Suppressor macrophage (primary cell): ENCODE measurements at places on chromosomes 7 and 10.
A peak's percentile ranks its signal among the peaks of the same experiment; 100 is the strongest.

DNA sequence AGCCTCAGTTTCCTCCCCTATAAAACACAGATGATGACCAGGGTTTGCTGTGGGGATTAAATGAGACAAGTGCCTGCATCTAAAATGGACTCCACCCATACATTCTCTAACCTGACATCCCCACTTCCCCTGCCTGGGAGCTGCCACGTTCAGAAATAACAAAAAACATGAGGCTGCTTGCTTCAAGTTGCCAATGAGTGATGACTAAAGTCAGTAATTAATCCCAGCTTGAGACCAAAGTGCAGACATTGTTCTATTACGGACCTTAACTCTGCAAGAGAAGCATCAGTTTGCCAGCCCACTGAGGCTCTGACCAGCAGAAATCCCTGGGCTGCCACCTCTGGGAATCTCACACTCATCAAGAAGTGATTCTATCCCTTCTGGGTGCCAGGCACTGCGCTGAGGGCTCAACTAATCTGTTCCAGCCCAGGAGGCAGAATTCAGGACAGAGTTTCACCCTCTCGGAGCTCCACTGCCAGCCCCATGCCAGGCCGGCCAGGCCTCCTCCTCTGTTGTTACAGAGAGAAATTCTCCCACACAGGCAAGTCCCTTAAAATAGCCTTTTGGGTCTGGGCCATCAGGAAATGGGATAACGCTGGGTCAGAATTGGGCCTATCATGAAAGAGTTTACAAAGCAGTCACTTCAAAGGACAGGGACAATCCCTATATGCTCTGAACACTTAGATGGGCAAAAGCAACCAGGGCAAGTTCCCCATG lies 11.4 kb downstream of the SH3PXD2A start:
- DNase-seq = no peak

DNA sequence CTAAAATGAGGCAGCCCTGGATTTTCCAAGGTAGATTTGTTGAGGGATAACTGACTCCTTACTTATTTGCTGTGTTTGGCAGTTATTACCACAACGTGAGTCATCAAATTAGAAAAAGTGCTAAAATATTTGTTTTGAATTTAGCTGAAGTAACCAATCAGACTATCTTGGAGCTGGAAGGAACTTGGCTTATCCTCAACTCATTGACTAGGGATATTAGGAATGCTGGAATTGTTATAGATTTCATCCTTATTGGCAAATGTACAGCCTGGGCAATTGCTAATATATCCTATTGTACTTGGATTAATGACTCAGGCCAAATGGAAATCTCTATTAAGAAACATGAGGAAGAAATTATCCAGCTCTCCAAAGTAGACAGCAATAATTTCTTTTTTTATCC lies 1189.0 kb upstream of the LRRN3 start:
- DNase-seq = no peak

DNA sequence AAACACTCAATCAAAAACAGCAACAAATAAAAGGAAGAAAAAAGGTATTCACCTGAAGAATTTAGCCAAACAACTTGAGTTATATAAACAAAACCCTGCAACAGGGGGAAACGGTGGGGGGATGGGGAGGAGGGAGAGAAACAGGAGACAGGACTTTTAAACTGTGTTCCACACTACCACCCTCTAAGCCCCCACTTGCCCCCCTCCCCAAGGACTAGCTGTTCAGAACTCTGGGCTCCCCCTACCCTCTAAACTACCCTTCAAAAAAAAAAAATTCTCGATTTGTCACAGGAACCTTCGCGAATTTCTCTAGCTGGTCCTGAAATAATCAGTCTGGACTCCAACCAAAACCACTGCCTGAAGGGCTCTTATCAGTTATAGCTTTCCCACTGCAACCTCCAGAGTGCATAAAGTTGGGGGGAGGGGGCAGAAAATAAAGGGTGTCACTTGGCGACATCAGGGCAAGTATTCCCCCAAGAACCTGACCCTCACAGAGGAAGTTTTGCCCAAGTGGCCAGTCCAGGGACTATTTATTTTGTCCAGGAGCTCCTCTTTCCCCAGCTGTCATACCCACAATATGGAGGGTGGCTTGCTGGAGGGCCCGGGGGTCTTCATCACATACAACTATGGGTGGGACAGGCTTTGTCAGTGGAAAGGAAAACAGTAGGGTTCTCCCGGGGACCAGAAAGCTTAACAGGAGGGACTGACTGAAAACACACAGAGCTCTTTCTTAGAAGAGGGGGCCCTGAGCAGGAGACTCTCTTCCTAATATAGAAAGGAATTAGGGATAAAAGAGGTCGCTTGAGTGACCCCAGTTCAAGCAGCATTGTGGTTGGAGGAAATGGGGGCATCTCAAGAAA lies 1.3 kb downstream of the UBE2H start:
- DNase-seq = peak; percentile 30

DNA sequence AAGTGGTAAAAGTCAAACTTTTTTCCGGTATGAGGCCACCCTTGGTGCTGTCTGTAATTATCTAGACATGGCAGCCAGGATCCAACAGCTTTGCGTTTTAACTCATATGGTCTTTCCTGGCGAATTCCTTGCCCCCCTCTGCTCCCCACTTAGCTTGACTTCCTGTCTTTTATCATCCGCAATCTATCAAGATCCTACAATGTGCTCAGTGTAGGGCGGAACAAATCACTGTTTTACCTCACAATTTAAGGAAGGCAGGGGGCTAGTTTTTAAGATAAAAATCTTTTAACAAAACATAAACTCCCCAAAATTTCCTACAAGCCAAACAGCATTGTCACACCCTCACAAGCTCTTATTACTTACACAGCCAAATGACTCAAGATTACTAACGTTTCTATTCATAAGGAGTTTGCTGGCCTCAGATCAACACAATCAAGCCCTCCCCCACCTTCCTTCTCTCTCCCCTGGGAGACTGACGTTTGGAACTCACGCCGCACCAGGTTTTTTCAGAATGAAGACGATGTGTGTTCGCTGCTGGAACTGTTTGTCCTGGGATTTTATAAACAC lies 1.3 kb upstream of the CDK14 start:
- DNase-seq = peak; percentile 38

GRCh38 chr10:99828464-99828863 lies 46.0 kb downstream of the ABCC2 start:
- DNase-seq = no peak

GRCh38 chr10:102133373-102134195 lies 744 bp downstream of the PPRC1 start:
- peak; percentile 78 for DNase-seq

GRCh38 chr7:105872491-105872890 lies 3.9 kb downstream of the ATXN7L1 start:
- DNase-seq = no peak

DNA sequence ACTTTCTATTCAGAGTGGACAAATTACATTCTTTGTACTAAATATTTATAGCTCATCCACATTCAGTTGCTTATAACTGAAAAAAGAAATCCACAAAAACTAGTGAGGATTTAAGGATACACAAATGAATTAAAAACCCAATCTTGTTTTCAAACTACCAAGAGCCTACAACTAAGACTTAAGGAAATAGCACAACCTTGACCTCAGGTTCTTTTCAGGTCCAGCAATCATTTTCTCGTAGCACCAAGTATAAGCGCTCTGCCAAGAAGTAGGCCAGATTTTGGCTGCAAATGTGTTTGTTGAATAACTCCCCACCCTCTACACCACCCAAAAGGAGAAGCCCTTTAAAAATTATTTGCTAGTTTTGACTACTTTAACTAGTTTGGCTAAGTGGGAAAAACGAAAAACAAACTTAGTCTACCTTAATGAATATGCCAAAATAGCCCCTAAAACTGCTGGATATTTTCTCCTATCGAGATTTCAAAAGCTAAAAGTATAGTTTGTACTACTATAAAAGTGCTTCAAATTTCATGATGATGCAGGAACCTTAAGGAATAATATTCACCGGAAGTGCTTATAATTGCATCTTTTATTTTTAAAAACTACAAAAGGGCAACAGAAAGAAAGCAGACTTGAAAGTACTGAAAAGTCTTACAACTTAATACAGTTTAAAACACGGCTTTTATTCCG lies 2.7 kb upstream of the KMT2E start:
- DNase-seq = peak; percentile 45

- DNase-seq = no peak
Observed at GRCh38 chr7:137324796-137325696, 18.5 kb downstream of the PTN start.

DNA sequence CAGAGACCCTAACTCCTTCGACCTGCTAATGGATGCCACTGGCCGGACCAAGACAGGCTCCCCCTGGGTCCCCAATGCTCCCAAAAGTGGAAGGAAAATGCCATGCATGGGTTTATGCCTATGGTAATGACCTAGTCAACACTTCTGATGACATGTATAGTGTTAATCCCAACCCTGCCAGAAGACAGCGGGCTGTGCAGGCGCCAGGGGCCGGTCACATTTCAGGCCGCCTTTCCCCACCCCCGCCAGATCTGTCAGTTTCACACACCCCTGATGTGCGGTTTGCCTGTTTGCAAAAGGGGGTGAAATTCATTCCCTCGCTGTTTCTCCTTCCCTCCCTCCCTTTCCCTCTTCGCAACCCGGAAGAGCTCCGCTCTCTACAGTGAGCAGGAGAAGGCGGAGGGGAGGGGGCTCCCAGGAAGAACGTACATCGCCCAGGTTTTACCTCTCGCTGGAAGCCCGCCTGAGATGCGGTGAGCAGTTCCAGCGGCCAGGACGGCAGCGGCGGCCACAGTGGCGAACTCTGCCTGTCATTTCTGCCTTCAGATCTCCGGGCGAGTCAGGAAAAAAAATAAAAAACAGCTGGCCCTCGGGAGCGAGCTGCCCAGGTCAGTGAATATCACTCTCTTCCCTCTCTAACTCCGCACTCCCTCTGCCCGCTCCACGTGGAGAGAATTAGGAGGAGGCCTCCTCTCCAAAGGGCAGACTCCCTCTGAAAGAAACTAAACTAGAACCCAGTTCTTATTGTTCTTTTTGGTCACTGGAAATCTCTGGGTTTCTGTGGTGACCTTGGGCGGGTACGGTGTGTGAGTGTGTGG lies 9.4 kb upstream of the GATA3 start:
- DNase-seq = no peak

GRCh38 chr7:95213809-95214492 lies 110.4 kb downstream of the PON1 start:
- DNase-seq = no peak

GRCh38 chr10:29828440-29828894 lies 193.7 kb upstream of the SVIL start:
- peak; percentile 46 for DNase-seq

- no peak for DNase-seq
Observed at GRCh38 chr7:70421319-70421718, 710.6 kb upstream of the GALNT17 start.

GRCh38 chr7:141700848-141701371 lies 1.1 kb downstream of the DENND11 start:
- DNase-seq = peak; percentile 47

GRCh38 chr7:136078630-136079029 lies 101.5 kb upstream of the MTPN start:
- DNase-seq = no peak

GRCh38 chr10:34505338-34505737 lies 309.8 kb downstream of the PARD3 start:
- DNase-seq = no peak

- no peak for DNase-seq
Observed at GRCh38 chr10:436013-436697, 253.3 kb downstream of the DIP2C start.

DNA sequence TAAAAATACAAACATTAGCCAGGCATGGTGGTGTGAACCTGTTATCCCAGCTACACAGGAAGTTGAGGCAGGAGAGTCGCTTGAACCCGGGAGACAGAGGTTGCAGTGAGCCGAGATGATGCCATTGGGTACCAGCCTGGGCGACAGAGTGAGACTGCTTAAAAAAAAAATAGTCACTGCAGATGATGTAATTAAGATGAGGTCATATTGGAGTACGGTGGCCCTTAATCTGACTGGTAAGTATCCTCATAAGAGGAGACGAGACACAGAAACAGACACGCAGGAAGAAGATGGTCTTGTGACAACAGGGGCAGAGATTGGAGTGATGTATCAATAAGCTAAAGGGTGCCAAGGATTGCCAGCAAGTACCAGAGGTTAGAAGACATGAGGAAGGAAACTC lies 156.0 kb downstream of the FAM107B start:
- no peak for DNase-seq

GRCh38 chr10:127976701-127977356 lies 69.9 kb downstream of the PTPRE start:
- DNase-seq = peak; percentile 38

GRCh38 chr7:115094163-115094562 lies 172.3 kb downstream of the MDFIC start:
- DNase-seq = no peak

- no peak for DNase-seq
Observed at GRCh38 chr7:46747869-46748576, 827.0 kb upstream of the IGFBP3 start.

- no peak for DNase-seq
Observed at GRCh38 chr10:27407271-27407670, 96.8 kb upstream of the RAB18 start.

GRCh38 chr10:14659626-14660196 lies 115.0 kb downstream of the FAM107B start:
- DNase-seq = peak; percentile 89
